ENCODE measurements at places on chromosomes 2 and 18.

DNA sequence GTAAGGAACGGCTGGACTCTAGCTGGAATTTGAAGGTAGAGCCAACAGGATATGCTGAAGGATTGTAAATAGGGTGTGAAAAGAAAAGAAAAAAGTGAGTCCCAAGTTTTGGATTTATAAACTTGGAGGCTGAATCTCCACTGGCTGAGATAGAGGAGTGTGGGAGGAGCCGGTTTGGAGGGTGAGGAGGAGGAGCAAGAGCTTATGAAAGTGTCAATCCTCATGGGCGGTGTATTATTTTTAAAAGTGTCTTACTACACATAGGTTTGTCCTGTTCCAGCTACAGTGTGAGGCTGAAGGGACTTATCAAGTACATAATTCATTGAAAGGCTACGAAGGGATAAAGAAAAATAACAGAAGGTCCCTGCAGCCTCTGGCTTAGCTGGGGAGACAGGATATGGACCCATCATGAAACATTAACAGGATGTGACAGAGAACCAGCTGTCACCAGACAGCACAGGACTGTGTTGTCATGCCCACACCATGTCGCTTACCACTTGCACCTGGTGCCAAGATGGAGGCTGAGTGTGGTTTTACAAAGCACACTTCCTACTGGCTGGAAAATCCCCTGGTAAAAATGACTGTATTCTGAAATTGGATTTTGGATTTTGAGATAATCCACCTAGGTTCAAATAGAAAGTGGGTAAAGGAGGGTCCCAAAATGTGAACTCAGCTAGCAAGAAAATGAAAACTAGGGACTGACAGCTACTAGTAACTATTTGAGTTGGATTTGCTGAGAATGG, 2.5 kb upstream of the MREG start:
- DNase-seq: peak; percentile 62

DNA sequence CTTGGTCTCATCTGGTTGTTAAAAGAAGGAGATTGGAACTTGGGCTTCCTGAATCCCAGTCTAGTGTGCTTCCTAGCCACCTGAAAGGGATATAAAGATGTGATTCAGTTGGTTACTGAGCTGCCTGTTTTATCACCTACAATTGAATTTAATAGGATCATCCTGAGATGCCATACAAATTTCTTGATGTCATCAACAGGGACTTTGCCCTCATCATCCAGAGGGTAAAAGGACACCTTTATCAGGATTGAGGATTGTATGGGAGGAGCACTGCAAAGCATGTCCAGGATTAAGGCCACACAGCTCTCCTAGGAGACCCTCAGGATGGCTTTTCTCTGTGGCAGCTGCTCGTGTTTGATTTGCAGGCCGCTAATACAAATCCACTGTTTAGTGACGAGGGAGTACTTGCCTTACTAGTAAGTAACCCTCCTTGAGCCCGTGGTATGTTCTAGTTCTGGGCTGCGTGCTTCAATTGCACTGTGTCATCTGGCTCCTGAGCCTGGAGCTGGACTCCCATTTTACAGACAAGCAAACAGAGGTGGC, 28.6 kb downstream of the SH3RF3 start:
- DNase-seq: no peak

GRCh38 chr18:62829936-62830335, 114.6 kb downstream of the PHLPP1 start:
- no peak for DNase-seq

DNA sequence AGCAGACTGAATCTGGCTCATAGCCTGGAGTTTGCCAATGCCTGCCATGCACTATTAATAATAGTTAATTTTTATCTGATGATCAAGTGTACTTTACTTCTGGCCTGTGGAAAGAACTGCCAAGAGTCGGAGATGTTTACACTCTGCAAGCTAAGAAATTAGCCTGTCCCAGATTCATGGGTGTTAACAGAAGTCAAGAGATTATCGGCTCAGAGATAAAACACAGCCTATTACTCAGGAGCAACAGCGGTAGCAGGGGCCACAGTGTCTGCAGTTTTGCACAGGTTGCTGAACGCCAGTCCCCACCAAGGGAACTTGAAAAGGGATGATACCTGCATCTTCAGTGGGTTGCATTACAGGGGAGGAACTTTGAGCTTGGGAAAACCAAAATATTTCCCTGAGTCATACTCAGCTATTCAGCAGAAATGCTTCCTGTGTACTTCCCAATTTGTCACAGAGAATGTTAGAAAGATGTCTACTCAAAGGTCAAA, 4.3 kb upstream of the ADI1 start:
- peak; percentile 63 for DNase-seq

DNA sequence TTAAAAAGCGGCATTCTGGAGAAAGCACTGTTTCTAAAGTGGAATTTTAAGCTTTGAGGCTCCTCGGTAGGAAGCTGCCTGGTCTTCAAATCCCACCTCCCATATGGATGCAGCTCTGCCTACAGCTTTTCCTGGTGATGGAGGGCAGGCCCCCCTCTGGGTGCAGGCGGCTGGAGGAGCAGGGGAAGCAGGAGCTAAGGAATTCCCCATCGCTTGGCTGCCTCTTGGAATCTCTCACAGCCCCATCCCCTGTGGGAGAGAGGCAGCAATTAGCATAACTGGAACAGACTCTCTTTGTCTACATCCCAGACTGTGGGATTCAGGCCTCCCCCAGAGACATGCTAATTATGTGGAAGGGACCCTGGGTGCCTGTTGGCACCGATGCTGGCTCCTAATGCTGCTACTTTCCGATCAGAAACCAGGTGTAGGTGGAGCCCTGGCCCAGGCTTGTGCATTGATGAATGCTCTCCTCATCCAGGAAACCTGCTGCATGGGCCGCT, 51.3 kb downstream of the LIPG start:
- DNase-seq: no peak
